ENCODE measurements at places on chromosomes 6 and 20. TPM values are rescaled to one million over a fixed set of nuclear protein-coding genes. Genes with fewer than 3 reads are reported as not detected.

DNA sequence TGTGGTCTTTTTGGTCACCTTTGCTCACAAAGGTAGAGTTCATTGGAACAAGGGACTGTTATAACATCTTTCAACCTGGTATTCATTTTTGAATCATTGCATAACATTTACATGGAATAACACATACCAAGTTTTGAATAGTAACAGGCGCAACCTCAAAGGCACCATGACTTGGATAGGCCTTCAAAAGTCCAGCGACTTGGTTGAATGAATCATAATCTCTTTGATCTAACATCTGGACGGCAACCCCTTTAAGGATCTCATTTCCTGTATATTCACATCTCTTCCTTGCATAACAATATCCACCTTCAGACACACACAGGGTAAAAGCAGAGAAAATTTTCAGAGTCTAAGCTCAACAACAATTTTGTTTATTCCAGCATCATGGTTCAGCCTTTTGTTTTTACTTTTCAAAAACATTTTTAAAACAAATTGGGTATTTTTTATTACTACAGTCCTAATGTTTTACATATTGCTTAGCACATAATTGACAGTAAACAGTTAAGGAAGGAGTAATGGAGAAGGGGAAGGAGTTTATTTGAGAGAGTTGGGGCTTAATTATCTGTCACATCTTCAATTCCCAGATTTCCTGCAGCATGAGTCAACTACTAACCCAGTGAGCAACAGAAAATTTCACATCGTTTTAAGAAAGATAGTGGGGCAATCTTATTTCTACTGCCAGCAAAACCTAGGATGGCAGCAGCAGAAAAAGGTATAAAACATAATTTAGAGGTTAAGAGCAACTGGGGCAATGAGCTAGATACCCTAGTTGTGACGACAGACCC lies 41.8 kb upstream of the F13A1 start:
- no peak for DNase-seq

GRCh38 chr20:21995461-21995860 lies 290.0 kb downstream of the PAX1 start:
- no peak for DNase-seq

The SOBP gene
- 10.6 TPM for polyA plus RNA-seq

GRCh38 chr20:59101961-59102360 lies 59.4 kb upstream of the PRELID3B start:
- no peak for DNase-seq

DNA sequence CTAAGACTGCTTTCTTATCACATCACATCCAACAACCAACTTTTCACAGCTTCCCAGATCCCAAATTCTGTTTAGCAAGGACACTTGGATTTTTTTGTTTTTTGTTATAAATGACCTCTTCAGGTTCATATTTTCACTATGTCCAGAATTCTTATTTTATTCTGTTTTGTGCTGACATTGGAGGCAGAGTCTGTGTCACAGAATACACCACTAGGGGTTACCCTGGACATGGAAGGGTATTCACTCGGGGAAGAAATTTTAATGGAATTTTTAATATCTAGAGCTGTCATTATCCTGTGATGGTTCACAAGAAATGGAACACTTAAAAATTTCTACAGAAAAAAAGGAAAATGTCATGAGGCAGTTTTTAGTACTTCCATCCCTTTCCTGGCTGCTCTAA lies 12.0 kb upstream of the SLC2A12 start:
- DNase-seq: no peak

- no peak for DNase-seq
These were observed 78.3 kb downstream of the ME1 start for GRCh38 chr6:83352424-83353061.

- no peak for DNase-seq
These were observed 70.4 kb upstream of the SLC24A3 start for GRCh38 chr20:19141998-19142397.

The ABHD16B gene
- polyA plus RNA-seq: not detected

DNA sequence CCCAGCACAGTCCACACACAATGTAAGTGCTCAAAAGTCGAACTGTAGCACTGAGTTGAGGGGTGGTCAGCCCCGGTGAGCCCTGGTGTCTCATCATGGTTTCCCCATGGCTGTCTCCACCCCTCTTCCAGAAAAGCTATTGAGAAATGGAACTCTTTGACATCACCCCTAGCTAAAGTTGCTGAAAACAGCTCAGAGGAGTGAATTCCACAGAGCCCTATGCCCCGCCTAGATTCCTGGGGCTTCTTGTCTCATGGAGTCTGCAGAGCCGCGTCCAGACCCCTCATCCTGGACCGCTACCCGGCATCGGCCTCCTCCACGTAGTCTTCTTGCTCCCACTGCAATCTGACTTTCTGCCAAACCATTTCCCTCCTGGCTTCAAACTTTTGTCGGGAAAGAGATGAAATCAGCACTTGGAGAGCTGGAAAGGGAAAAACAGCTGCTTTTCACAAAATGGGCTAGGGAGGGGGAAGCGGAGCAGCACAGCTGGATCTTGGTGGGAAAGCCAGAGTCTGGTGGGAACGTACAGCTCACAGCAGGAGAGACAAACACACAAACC lies 132.2 kb downstream of the SNX5 start:
- no peak for DNase-seq
